ENCODE measurements at places on chromosomes 5 and 9. TPM values are rescaled to one million over a fixed set of nuclear protein-coding genes. Genes with fewer than 3 reads are reported as not detected.
A peak's percentile ranks its signal among the peaks of the same experiment; 100 is the strongest.

DNA sequence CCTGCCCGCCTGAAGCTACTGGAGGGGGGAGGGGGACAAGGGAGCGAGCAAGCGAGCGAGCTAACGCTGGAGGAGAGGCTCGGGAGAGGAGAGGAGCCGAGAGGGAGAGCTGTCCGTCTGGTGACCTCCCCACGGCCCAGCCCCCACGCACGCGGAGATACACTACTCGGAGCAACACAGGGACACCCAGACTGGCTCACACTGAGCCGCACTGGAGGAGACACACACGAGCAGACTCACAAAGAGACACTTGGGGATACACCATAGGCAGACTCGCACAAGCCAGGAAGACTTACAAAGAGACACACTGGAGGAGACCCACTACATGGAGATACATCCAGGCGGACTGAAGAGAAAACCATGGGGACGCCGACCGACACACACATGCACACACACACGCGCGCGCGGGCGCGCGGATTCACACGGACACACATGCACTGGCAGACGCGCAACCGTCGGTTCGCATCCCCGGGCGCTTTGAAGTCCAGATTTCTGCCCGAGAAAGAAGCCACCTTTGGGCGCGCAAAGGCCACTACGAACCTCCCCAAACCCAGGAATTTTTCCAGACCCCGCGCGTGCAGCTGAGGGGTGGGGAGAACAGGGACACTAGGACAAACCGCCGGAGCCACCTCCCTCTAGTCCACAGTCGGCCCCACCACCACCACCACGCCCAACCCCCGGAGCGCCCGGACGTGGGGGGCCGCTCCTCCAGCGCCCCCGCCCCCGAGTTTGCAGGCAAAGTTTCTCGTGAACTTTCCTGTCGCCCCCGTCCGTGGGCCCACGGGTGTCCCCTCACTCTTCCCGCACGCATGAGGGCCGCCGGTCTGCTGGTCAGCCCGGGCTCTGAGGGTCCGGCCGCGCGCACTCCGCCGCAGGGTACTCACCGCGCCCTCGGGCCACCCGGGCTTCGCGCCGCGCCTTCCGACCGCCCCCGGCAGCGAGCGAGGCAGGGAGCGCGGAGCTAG lies 571 bp downstream of the CNTFR start:
- peak; percentile 41 for DNase-seq

DNA sequence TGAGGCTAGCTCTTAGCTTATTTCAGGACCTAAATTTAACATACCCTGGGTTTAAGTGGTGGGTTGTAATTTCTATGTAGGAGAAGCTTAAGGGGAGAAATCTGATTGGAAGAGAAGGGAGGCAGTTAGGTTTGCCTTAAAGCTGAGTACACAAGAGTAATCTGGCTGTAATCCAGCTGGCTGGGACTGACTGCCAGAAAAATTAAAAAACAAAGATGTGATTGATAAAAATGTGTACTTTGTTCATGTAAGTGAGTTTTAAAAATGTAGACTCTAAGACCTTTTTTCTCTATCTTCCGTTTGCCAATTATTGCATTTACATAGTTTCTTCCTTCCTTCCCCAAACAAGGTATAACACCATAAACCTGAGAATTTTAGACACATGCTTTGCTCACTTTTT lies 17.5 kb upstream of the MSMP start:
- DNase-seq: no peak

DNA sequence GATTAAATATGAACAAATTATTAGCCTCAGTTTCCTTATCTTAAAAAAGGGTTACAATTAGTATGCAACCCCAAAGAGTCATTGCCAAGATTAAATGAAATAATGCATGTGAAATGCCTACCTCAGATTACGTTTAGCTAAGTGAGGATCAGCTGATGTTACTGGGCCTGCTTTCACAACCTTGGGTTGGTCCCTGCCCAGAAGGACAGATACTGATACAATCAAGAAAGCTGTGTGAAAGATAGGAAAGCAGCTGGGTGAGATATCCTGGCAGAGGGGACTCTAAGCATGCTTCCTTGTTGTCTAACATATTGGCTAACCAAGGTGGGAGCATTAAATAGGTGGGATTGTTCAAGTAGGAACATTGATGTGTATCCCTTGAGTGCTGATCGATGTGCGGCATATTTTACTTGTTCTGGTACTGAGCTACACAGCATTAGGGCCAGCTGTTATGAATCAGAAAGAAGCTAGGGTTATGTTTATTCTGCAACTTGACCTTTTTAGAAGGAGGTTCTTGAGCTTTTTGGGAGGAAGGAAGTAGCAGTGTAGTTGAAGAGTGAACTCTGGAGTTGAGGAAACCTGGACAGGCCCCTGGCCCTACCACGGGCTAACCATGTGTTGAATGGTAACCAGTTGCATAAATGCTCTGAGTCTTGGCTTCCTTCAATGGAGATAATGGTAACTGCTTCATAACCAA lies 28.9 kb downstream of the SNX24 start:
- no peak for DNase-seq

GRCh38 chr5:1523480-1523792 lies 324 bp downstream of the LPCAT1 start:
- no peak for DNase-seq

GRCh38 chr5:136006164-136006563 lies 22.6 kb upstream of the TGFBI start:
- no peak for DNase-seq

GRCh38 chr9:35380619-35381018 lies 109.3 kb upstream of the RUSC2 start:
- no peak for DNase-seq

DNA sequence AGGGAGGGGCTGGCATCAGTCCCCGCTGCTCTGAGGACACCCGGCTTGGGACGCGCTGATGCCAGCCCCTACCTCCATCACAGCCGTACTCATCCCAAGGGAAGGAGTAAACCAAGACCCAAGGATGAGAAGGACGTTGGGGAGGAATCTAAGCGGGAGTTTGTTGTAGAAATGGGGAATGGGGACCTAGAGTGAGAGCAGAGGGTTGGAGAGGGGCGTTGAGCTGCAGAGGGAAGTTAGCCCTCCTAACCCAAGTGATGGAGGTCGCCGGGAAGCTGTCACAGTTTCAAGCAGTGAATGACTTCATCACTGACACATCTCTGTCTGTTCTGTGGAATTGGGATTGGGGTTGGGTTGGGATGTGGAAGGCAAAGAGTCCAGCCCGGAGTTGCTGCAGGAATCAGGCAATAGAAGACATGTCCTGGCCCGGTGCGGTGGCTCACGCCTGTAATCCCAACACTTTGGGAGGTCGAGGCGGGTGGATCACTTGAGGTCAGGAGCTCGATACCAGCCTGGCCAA lies 759 bp upstream of the SUSD1 start:
- no peak for DNase-seq

DNA sequence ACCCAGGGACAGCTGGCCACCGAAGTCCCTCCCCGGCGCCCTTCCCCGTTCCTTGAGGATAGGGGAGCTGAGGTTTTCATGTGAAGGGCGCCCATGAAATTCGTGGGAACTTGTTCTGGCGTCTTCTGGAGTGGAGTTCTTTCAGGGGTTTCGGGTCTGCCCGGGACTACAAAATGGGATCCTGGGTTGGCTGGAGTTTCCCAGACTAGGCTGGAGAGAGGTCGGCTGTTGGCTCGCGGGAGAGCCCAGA lies 3.6 kb upstream of the RGMB start:
- DNase-seq: no peak

DNA sequence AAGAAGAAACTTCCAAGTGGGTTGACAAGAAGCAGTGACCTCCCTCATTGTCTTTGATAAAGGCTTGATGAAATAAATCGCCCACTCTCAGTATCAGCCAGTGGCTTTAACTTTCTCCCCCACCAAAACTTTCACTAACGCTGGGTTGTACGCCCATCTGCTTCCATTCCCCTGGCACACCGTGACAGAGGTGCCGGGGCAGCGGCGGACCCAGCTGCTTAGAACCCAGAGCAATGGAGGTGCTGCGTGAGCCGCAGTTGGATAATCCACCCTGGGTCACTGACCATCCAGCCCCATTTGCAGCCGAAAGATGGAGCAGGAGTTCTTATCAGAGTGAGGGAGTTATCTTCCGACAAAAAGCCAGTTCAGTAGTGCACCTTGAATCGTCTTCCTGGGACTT lies 270.7 kb downstream of the ARHGEF28 start:
- no peak for DNase-seq

DNA sequence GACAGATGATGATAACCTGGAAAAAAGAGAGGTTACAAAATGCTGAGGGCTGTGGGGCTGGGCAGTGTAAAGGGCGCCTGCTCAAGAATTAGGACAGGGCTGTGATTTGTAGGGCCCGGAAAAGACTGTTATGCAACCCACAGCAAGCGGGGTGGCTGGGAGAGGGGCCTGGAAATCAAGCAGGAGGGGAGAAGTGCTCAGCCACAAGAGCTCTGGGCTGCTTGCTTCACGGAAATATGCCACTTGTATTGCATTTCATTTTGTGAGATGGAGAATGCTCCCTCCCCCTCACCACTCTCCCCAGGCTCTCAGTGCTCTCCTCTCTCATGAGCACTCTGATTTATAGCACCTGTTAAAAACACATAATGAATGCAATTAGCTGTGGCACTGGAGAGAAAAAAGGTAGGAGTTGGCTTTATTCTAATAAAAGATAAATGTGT lies 8.4 kb upstream of the HAND1 start:
- no peak for DNase-seq

GRCh38 chr5:56190497-56190896 lies 42.6 kb downstream of the ANKRD55 start:
- no peak for DNase-seq

GRCh38 chr5:31361234-31361633 lies 167.7 kb downstream of the CDH6 start:
- DNase-seq: no peak

DNA sequence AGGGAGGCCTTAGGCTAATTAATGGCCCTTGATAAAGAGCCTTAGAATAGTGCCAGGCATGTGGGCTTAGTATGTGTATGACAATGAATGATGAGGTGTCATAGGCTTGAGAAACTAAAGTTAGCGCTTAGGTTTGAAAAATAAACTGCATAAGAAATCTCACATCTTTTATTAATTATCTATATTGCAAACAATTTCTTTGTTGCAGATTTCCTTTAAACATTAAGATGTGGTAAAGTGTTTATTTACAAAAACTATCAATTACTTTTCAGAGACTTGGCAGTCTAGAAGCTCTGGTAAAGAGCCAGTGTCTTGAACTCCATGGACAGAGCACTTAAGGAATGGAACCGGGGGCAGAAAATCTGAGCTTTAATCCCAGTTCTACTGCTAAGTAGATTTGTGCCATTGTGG lies 23.1 kb downstream of the MAP1B start:
- no peak for DNase-seq

DNA sequence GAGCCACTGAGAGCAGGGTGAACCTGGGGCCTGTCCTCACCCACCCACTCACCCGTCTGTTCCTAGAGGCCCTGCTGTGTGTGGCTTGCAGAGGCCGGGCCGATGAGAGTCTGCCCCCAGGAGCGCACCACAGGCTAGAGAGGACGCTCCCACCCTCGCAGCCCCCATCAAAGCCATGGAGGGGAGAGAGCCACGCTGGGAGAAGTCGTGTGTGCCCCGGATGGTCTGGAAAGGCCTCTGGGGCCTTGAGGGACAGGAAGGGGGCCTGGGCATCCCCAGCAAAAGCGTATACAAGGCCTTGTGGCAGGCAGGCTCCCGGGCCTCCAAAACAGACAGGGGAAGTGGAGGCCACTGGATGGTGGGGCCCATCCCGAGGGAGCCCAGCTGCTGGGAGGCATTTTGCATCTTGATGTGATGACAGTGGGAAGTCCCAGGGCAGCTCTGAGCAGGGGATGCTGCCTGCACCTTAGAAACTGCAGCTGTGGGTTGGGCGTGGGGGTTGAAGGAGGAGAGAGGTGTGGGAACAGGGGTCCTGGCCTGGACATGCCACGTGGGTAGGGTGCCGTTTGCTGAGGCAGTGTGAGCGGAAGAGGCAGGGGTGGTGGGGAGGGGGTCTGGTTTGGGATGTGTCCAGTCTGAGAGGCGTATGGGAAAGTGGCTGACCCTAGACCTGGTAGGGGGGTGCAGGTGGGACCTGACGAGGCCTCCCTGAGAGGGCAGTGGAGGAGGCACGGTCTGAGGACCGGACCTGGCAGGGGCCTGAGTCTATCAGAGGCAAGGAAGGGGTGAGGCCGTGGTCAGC lies 43.0 kb upstream of the NOTCH1 start:
- DNase-seq: no peak

GRCh38 chr9:90872835-90873294 lies 71.2 kb downstream of the SYK start:
- DNase-seq: no peak

DNA sequence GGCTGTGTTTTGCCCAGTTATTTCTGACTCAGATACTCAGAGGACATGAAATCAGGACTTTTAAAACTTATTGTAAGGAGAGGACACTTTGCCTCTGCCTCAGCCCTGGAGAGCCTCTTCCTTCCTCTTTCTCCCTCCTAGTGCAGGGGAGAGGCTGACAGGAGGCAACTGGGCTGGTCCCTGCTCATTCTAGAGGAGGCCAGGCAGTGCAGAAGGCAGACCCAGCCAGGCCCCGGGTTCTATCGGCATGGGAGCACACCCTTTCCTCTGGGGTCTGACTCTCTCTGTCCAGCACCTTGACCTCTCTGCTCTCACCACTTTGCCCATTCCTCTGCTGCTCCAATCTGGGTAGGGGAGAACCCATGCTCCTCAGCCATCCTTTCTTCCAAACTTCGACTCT lies 16.0 kb upstream of the SMIM32 start:
- DNase-seq: no peak

IL12B gene
- not detected for total RNA-seq

BHMT2 gene
- 5.3 TPM for total RNA-seq

SPINK13 gene
- not detected for total RNA-seq

PCDHB16 gene
- total RNA-seq: 2.7 TPM

CD14 gene
- total RNA-seq: 31.0 TPM

LMBRD2 gene
- total RNA-seq: 14.5 TPM

FOXD4L6 gene
- total RNA-seq: not detected

LPAR1 gene
- 9.3 TPM for total RNA-seq

SPINK4 gene
- total RNA-seq: not detected

ABCA1 gene
- total RNA-seq: 13.0 TPM

PLCXD3 gene
- total RNA-seq: 95.3 TPM
